ENCODE measurements at places on chromosomes 2 and 18.

DNA sequence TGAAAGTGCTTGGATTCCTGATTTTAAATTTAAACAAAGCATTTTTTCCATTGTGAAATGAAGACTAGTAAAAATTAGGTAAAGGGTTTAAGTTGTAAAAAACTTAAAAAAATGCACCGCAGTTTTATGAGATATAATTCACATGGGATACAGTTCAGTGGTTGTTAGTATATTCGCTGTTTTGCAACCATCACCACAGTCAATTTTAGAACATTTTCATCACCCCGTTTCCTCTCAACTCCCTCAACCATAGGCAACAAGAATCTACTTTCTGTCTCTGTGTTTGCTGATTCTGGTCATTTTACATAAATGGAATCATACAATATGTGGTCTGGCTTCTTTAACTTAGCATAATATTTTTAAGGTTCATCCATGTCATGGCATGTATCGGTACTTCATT, 4.0 kb downstream of the DGKD start:
- DNase-seq, result no peak

GRCh38 chr2:19611491-19612332, 253.3 kb upstream of the OSR1 start:
- no peak for DNase-seq

DNA sequence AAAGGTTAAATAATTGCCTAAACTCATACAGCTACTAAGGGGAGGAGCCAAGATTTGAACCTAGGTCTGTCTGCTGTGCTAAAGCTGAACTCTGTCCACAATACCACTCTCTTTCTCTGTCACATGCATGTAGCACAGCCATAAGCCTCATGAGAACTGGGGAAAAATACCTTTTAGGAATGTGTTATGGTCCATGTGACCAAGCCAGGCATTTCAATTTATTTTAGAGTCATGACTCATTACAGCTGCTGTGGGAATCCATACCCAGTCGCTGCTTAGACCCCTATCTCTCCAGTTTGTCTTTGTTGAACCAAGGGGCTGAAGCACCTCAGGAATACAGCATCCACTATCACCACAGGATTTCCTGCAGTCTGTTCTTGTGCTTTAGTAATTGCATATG, 200.0 kb upstream of the SIX3 start:
- no peak for DNase-seq

DNA sequence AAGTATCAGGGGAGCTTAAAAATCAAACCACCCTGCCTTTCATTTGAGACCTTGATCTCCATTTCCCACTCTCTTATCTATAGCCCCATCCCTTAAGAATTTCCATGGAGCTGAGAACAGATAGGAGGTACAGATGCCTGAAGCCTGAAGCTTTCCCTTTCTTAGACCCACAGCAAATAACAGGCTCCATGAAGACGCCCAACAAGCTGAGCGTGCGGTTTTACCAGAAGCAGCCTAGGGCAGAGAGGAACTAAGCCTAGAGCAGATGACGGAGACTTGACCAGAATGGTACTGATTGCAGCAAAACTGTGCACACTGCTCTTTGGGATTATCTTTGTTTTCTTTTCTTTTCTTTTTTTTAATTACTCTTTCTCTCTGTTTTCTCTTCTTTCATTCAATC, 1.7 kb upstream of the ERBB4 start:
- DNase-seq, result no peak

Data from CD4-positive, alpha-beta T cell treated with Interleukin-17A for 4 hours (primary cell).